ENCODE measurements at places on chromosomes 3 and 15.

GRCh38 chr3:186169379-186169778 lies 60.5 kb upstream of the ETV5 start:
- no peak for DNase-seq

GRCh38 chr15:41263891-41264351 lies 32.9 kb downstream of the CHP1 start:
- DNase-seq, result no peak

DNA sequence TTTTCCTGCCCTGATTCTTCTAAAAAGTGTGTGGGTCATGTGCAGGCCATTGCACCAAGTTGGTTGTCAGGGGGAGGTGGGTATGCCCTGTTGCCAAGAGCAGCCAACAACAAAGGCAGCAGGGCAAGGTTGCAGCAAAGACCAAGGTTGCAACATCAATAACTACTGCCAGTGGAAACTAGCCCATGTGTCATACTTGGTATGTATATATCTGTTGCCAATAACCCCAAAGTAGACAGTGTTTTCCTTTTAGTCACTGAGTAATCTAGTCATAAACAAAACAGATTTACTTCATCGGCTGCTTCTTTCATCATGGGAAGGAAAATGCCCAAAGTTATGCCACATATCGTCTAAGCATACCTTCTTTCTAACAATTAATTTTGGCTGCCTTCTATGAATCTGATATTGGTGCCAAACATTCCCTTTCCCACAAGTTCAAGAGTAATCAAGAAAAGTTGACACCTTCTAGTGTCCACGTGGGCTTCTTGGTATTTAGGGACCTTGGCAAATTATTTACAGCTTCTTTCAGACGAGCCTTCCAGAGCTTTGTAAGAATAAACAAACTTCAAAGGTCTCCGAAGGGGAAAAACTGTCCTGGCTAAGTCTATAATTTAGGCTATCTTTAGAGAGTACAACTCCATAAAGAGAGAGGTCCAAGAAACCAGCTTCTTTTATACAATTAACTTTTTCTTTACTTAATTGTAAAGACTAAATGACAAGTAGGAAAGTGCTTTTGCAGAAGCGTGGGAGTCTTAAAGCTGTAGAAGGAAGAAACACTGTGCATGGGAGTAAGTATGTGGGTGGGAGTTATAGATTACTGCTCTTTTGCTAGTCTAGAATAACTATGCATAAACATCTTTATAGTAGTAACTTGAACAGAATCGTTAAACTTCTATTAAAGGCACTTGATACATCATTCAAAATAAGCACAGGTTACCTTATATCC lies 10.0 kb upstream of the MBNL1 start:
- no peak for DNase-seq

DNA sequence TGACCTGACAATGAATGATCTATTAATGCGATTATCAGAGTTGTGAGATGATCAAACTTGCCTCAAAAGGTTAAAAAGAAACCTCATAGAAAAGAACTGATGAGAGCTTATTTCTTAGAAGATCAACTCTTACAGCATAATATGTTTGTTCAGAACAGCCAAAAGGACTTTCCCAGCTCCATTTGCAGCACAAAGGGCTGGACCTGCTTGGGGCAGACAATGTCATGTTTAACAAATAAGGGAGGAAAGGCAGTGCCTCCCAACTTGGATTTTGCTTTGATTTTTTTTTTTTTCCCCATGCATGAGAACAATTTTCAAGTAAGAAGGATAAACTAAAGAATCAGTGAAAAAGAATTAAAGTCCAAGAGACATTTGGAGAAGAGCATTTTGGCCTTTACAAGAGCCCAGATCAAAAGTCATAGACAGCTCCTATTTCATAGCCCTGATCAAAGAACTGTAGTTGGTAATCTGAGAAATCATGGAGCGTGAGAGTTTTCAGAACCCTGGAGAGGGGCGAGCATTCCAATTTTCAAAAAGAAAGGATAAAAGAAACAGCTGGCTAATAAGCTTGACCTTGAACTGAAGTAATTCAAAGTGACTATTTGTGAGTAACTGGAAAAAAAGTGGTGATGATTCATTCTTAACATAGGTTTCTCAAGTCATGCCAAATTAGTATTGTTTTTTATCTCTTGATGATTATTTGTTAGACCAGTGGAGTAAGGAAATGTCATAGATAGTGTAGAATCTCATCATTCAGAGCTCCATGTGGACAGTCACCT lies 136.0 kb upstream of the CFAP20DC start:
- DNase-seq, result no peak

- no peak for DNase-seq
Observed at GRCh38 chr3:27500035-27500434, 15.9 kb upstream of the SLC4A7 start.

GRCh38 chr3:111712294-111713167 lies 117.4 kb upstream of the ZBED2 start:
- DNase-seq, result no peak

DNA sequence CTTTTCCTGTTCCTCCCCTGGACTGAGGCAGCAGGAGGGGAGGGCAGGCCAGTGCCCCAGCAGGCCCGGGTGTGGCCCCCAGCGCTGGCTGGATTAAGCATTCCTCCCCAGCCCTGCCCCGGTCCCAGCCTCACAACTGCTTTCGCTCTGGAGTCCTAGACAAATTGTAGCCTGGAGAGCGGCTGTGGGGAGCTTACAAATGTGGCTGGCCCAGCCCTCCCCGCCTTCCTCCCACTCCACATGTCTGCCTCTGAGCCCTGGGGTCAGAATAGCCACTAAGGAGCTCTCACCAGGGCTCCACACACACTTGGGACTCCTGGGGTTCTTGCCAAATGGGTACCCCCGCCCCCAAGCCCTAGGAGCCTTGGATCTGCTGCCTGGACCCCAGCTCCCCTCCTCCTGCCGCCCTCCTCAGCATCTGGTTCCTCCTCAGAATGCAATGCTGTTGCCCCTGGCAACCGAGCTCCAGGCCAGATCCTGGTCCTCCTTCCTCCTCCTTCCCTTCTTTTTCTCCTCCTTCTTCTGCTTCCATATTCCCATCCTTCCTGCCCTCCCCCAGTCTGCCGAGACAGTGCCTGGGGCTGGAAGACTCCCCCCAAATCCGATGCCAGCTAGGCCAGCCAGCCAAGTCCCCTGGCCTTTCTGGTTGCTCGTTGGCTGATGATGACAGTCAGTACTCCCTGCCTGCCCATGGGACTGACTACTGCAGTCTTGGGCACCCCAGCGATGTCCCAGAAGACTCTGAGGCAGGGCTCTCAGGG lies 91.1 kb downstream of the LINGO1 start:
- DNase-seq, result no peak

DNA sequence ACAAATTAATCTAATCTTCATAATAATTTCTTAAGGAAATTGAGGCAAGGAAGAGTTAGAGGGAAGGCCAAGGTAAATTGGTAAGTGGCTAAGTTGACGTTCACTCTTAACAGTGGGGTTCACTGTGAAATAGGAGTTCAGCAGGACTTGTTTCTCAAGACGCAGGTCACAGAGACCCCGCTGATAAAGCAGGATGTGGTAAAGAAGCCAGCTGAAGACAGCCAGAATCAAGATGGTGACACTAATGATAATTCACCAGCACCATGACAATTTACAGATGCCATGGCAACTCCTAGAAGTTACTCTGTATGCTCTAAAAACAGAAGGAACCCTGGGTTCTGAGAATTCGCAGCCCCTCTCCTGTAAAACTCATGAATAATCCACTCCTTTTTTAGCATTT lies 100.1 kb upstream of the CTDSPL start:
- DNase-seq, result no peak

DNA sequence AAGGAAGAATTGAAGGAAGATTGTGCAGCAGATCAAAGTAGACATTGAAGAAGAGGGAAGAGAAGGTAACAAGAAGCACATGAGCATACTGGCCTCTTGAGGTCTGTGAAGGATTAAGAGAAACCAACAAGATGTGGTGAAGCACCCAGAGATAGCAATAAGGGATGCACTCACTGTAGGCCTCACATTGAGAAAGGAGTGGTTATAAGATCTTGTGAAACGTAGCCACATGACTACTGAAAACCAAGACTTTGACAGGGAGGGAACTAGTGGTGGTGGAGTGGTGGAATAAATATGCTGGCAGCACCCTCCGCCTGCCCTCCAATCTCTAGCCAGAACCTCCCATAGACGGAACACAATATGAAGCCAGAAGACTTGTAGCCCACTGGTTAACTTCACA lies 651.2 kb downstream of the DIPK2A start:
- DNase-seq, result no peak

GRCh38 chr3:42923606-42924005 lies 17.7 kb downstream of the ZNF662 start:
- DNase-seq, result no peak

GRCh38 chr15:64599716-64600115 lies 139.3 kb downstream of the ZNF609 start:
- no peak for DNase-seq

DNA sequence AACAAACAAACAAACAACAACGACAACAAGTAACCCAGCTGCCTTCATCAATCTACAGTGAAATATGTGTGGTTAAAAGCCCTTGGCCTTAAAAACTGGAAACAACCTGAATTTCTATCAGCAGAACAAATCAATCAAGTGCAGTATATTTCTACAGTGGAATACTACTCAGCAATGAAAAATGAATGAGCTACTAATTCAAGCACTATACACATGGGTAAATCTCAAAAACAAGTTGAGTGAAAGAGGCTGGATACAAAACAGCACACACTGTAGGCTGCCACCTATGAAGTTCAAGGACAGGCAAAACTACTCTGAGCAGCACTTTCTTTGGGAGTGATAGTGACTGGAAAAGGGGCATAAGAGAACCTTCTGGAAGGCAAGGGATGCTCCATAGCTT lies 395.5 kb upstream of the PROK2 start:
- DNase-seq, result no peak

DNA sequence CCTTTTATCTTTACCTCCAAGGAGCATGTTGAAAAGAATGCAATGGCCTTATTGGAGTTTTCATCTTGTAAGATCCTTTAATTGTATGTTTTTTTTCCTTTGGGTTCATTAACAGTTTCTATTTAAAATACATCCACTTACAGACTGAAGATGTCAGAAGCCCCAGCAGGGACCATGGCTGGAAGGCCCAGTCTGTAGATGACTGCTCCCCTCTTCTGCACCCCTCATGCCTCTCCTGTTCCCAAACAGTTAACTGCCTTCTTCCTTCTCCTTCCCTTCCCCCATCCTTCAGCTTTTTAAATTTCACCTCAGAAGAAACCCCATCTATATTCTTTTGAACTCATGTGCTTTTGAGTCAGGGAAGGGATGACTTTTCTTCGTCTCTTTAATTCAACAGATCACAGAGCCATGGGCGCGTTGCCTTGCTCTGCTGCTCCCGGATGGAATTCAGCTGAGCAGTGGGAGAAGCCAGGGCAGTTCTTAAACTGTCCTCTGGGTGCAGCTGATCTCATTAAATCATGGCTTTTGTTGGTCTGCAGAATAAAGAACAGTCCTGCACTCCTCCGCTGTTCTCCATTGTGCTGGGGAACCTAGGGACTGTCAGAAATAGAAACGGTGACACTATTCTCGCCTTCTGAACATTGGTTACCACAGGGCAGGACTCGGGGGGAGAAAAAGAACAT lies 71.5 kb upstream of the EIF1B start:
- no peak for DNase-seq

GRCh38 chr3:56005196-56005805 lies 463.0 kb downstream of the ERC2 start:
- DNase-seq, result no peak

DNA sequence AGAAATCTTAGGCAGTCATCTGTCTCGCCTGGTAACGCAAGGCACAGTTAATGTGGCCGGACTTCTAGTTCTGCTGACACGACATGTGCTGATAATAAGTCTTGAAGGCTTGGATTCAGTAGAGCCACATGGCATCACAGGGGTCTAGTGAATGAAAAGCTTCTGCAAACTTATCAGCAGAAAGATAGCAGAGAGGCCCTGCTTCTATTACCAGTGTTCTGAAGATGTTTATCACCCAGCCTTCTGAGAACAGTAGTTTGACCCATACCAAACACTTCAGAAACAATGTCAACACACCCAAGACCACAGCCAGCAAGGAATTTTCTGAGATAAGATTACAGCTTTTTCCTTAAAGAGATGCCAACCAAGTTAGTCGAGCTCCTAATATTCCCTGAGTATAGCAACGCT lies 102.7 kb upstream of the UMPS start:
- DNase-seq, result no peak

GRCh38 chr3:58271901-58272501 lies 34.0 kb upstream of the RPP14 start:
- DNase-seq, result no peak

DNA sequence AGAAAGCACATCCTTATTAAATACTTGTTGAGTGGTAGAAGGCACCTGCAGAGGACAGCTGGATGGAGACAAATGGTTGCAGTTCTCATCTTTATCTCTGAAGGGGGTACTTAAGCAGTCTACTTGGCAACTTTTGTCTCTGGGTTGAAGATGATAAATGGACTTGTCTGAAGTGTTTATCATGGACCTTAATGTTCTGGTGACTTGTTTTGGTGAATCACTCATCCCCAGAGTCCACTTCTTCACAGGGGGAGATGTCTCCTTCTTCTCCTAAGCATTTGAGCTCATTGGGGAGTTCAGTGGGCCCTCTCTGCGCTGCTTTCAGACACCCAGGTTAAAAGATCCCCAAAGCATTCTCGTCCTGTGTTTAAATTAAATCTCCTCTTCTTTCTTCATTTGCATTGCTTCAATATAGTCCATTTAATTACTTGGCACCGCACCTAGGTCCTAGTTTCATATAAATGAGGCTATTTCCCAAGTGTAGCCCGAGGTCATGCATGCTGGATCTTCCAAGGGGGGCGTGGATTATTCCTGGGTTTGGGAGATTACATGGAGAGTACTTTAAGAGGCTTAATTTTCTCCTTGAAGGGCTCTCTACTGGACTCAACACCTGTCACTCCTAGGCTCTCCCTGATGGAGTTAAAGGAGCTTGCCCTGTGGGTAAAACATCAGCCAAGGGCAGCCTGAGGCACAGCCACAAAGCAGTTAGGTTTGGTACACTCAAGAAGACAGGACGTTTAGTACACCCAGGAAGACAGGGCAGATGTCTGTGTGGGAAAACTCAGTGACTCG lies 239.3 kb upstream of the C2CD4B start:
- DNase-seq, result no peak

DNA sequence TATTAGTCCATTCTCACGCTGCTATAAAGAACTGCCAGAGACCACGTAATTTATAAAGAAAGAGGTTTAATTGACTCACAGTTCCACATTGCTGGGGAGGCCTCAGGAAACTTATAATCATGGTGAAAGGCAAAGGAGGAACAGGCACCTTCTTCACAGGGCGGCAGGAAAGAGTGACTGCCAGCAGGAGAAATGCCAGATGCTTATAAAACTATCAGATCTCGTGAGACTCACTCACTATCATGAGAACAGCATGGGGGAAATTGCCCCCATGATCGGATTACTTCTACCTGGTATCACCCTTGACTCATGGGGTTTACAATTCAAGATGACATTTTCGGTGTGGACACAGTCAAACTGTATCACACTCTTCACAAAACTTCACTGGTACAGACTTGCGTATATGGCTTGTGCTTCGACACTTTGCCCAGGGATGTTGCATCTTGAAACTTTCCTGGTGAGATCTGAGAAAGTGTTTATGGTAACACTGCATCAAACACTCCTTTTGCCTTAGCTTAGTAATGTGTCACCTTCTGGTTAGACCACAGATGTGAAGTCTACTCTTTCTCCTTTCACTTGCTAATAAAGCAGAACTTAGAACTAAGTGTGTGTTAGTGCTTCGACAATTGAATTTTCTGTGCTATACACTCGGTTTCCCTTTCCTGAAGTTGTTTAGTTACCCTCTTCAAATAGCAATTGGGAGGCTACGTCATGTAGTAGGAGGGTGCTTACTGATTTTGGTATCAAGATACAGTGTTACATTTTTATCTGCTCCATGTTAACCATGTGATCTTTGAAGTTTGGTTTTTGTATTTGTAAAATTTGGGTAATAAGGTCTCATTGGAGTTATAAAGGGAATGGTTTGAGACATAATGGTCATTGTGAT lies 185.7 kb downstream of the LPP start:
- no peak for DNase-seq

- DNase-seq, result no peak
Observed at GRCh38 chr3:170046269-170047132, 8.7 kb downstream of the GPR160 start.

All from K562 (cell line).